T follicular helper cell (primary cell): ENCODE measurements at places on chromosomes 12 and 14.

- no peak for DNase-seq
Measured at GRCh38 chr14:99612738-99613330, 8.8 kb upstream of the CCDC85C start.

GRCh38 chr14:86915406-86915805 lies 1077.6 kb downstream of the GALC start:
- no peak for DNase-seq

- no peak for DNase-seq
Measured at GRCh38 chr12:92042791-92043531, 102.7 kb downstream of the BTG1 start.

DNA sequence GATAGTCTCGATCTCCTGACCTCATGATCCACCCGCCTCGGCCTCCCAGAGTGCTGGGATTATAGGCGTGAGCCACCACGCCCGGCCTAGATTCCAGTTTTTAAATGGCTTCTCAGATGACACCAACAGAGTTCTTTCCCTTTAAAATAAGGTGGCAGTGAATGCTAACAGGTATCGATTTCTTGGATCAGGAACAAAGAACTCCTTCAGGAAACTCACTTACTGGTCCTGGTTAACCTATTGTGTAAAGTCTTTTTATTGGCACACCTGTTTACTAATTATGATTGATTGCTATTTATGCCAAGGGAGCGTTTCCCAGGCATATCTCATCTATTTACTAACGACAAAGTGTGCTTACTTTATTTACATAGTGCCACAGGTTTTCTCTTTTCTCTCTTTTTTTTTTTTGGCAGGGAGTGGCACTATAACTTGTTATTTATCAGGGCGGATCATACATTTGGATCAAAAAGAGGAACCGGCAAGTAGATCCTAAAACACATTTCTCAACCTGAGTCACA lies 89.7 kb downstream of the GLT1D1 start:
- DNase-seq: no peak

GRCh38 chr12:113735131-113735530 lies 231.0 kb downstream of the RBM19 start:
- DNase-seq: no peak

- no peak for DNase-seq
Measured at GRCh38 chr12:6029401-6029800, 84.3 kb upstream of the ANO2 start.

DNA sequence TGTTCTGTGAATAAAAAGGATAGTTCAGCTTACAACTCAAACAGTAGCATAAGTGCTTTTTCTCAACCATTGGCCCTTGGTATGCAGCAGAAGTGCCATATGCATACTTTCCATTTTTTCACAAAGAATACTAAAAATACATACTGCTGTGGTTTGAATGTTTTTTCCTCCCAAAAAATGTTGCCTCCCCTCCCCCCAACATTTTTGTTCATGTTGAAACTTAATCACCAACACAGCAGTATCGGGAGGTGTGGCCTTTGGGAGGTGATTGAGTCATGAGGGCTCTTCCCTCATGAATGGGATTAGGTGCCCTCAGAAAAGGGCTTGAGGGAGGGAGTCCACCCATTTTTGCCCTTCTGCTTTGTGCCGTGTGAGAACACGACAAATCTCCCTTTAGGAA lies 198.6 kb downstream of the ESR2 start:
- no peak for DNase-seq

DNA sequence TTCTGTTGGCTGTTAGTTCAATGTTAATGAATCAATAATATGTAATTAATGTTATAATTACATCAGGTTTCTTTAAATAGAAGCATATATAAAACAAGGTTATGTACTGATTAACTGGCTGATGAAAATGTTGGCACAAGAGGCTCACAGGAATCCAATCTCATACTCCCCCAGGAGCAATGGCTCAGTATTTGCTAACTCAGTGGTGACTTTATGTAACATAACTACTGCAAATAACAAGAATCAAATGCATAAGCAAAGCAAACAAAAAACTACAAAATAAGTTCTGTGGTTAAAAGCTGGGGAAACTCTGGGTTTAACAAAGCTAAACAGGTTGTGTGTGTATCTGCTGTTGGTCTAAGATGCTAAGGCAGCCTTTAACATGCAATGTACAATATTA lies 27.7 kb upstream of the BBS10 start:
- no peak for DNase-seq

- no peak for DNase-seq
Measured at GRCh38 chr12:58106195-58106594, 164.8 kb downstream of the ATP23 start.

DNA sequence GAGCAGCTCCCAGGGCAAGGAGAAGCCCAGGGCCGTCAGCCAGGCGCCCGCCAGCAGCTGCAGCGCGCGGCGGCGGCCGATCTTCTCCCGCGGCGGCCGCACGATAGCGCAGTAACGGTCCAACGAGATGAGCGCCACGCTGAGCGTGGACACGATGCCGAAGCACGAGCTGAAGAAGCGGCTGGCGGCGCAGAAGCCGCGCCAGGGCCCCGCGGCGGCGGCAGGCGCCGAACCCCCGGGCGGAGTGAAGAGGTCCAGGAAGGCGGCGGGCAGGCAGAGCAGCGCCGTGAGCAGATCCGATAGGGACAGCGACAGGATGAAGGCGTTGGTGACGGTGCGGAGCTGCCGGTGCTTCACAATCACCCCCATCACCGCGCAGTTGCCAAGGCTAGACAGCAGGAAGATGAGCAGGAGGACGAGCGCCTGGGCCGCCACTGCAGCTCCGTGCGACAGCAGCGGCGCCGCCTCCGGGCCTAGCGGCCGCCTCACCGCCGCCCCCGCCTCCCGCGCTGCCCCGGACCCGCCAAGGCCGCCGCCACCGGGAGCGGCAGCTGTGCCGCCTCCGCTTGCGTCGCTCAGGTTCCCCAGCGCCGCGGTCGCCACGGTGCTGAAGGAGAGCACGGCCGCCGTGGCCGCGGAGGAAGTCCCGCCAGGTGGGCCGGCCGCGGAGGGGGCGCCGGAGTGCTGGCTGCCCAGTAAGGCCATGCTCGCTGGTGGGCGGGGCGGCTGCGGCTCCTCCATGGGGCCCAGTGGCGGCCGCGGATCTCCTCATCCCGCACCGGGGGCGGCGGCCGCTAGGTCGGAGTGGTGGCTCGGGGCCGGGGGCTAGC lies 479 bp downstream of the GPR135 start:
- DNase-seq: peak; percentile 37

- DNase-seq: no peak
Measured at GRCh38 chr14:85079842-85080730, 449.9 kb upstream of the FLRT2 start.

GRCh38 chr12:70305794-70306193 lies 60.3 kb upstream of the KCNMB4 start:
- no peak for DNase-seq

- DNase-seq: no peak
Measured at GRCh38 chr14:67468378-67468730, 20.2 kb downstream of the TMEM229B start.

- no peak for DNase-seq
Measured at GRCh38 chr12:132284071-132284826, 45.1 kb downstream of the GALNT9 start.

GRCh38 chr12:103751171-103751570 lies 89.9 kb downstream of the NT5DC3 start:
- no peak for DNase-seq

DNA sequence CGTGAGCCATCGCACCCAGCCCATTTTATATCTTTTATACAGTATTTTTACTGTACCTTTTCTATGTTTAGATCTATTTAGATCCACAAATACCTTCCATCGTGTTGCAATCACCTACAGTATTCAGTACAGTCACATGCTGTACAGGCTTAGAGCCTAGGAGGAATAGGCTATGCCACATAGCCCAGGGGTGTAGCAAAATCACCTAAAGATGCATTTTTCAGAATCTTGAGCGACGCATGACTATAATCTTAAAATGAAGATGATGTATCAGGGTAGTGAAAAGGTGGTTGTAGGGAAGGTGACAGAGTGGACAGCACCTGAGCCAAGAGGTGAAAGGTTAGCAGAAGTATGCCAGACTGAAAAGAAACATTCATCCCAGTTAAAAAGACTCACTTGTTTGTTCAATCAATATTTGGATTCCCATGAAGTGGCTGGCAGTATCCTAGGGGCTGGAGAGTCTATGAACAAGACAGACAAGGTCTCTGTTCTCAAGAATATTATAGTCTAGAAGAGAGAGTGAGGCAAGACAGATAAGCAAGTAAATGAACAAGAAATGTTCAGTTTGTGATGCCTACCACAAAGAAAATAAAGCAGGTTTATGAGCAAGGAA lies 3.6 kb downstream of the SPRING1 start:
- DNase-seq: no peak

DNA sequence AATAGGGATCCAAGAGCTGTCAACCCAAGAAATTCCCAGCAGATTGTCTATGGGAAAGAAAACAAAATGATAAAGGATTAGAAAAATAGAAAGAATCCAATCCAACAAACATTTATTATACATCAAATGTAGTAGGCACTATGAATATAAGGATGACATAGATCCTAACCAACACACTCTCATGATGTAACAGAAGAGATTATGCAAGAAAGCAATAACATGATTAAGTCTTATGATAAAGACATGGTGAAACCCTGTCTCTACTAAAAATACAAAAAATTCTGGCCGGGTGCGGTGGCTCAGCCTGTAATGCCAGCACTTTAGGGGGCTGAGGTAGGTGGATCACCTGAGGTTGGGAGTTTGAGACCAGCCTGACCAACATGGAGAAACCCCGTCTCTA lies 2.7 kb downstream of the MED6 start:
- DNase-seq: no peak

- DNase-seq: no peak
Measured at GRCh38 chr14:28987516-28987915, 220.9 kb downstream of the FOXG1 start.

- no peak for DNase-seq
Measured at GRCh38 chr12:106332536-106332935, 25.0 kb upstream of the POLR3B start.

DNA sequence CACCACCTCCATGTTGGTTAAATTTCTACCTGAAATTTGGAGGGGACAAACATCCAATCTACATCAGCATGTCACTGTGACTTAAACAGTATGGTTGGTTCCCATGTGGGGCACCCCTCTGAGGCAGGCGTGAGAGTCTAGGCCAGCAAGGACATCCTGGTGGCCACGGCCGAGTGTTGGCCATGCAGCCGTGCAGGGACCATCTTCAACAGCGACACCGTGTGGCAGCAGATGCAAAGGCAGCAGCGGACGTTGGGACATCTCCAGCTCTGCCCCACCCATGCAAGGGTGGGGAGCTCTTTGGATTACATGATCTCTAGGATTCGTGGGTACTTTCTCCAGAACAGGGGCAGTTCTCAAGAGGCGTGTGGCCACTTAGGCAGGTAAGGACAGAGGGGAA lies 49.8 kb downstream of the NOC4L start:
- DNase-seq: no peak

DNA sequence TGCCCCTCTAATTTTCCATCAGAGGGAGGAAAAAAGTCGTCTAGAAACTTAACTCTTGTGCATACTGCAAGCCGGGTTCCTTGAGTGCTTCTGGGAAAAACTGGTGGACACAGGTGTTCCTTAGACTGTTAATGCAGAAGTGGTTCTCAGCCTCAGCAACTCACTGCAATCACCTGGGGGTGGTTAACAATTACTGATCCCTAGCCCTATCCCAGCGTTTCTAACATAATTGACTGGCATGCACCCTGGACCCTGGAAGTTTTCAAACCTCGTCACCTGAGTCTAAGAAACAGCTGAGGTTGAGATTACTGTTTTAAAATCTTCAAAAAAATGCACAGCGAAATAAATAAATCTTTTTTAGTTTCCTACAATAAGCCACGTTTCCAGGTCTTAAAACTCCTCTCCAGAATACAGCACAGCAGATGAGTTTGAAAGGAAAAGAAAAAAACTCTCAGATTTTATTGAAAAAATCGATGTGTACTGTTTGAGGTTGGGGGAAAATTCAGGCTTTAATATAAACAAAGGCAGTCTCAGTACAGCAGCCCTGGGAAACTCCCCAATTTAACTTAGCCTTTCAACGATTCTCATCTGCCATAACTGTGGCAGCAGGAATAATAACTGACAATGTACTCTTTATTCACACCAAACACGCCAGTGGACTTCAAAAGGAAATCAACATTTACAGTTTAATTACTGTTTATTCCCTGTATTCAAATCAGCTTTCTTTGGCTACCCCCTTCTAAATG lies 45.4 kb downstream of the PHLDA1 start:
- DNase-seq: no peak
